Muscle of leg (tissue), 16 donors: ENCODE measurements at places on chromosomes 2 and 18. TPM values are rescaled to one million over a fixed set of nuclear protein-coding genes. Genes with fewer than 3 reads are reported as not detected.

MATN3 gene
- total RNA-seq, result 0.31 TPM

OR6B3 gene
- total RNA-seq, result not detected

DNA sequence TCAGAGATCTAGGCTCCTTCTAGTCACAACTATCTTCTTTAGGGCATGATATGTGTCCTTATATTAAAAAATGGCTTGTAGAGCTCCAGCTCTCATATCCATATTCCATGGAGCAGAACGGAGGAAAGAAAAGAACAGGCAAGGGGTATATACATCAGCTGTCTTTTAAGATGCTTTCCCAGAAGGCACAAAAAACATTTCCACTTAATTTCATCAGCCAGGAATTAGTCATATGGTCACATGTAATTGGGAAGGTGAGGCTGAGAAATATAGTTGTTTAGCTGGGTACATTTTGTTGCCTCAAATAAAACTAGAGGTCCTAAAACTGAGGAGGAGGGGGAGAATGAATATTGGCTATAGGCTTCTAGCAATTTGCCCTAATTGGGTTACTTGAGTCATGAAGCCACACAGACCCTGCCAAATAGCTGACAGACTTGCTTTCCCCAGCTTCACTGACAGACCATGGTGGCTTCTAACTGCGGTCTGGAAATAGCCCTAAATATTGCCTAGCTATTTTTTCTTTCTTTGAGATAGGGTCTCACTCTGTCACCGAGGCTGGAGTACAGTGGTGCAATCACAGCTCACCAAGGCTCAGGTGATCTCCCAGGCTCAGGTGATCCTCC, 20.0 kb downstream of the MAIP1 start:
- no peak for DNase-seq
- no peaks in the 10 kb centered on the region for H3K27me3 ChIP-seq

- no peak overlapping the region for H3K4me3 ChIP-seq
- no peaks in the 10 kb centered on the region for H3K27me3 ChIP-seq
- H3K4me1 ChIP-seq, result no peaks in the 10 kb centered on the region
- DNase-seq, result no peak
- H3K36me3 ChIP-seq, result peaks cover 34% of the 10 kb centered on the region
- no peak overlapping the region for H3K27ac ChIP-seq
Observed at GRCh38 chr2:86094229-86094628, 11.5 kb downstream of the POLR1A start.

MALL gene
- total RNA-seq, result 6.3 TPM

DNA sequence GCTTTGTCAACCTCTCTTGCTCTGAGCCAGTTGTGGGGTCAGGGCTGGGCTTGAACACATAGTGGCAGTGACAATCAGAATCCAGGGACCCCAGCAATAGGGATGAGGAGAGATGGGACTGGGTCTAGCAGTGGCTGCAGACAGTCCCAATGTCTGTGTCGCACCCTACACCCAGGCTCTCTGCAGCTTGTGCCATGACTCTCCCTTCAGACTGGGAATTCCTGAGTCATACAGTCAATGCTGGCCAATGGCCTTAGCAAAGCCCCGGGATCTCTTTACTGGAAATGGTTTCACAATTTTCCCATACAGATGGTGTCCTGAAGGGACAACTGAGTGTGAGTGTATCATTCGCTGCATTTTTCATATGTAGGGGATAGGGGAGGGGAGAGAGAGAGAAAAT, 74.2 kb upstream of the CELF4 start:
- H3K4me1 ChIP-seq, result no peaks in the 10 kb centered on the region
- H3K36me3 ChIP-seq, result no peaks in the 10 kb centered on the region
- peak; percentile 24 for DNase-seq

GRCh38 chr2:191478799-191479679, 198.9 kb upstream of the NABP1 start:
- H3K4me3 ChIP-seq, result no peak overlapping the region
- H3K27me3 ChIP-seq, result no peaks in the 10 kb centered on the region
- H3K4me1 ChIP-seq, result peaks cover 7% of the 10 kb centered on the region
- H3K27ac ChIP-seq, result peak overlapping the region; percentile 21
- DNase-seq, result peak; percentile 69
- no peaks in the 10 kb centered on the region for H3K36me3 ChIP-seq

DNA sequence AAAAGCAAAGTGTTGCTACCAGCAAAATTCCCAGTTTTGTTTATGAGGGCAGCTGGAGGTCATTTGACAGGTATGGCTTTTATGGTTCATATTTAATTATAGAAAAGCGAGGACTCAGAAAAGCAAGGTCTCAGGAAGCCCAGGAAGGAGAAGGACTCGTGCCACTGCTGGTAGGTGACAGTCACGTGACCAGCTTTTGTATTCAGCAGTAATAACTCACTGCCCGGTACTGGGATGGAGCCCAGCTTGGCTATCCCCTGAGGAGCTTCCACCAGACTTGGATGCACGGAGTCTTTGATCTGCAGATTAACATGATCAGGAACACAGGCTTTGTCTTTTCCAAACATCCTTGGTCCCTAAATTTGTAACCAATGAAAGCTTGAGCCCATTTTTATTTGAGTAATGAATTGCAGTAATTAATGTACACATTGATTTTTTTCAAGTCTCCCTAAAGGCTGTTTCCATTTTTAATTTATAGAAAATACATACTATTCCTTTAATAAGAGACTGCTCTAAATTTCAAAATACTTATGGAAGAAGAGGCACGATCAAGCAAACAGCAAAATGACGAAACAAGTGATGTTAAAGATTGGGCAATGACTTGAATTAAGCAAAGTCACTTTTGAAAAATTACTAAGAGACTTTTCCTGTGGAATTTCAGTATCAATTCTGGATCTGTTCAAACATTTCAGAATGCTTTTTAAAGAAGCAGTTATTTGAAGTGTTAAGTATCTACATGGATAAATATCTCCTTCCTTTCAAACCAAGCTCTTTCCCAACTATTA, 251.7 kb upstream of the HNRNPA3 start:
- no peak overlapping the region for H3K4me3 ChIP-seq
- no peak for DNase-seq
- peaks cover 4% of the 10 kb centered on the region for H3K27me3 ChIP-seq
- H3K27ac ChIP-seq, result no peak overlapping the region
- H3K4me1 ChIP-seq, result no peaks in the 10 kb centered on the region

DNA sequence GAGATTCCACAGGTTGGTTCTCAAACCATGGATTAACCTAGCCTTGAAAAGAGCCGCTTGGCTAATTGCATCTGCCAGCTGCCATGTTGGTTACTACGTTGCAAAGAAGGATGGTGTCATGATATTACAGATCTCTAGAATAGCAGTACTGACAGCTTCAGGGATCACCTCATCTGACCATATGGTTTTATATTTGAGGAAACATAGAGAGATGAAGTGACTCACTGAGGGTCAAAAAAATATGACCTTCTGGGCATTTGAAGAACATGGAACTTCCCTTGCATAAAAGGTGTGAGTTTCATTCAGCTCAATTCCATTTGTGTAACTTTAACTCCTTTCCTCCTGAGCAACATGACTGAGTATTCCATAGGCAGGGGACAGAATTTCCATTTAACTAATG, 242.3 kb downstream of the SETBP1 start:
- DNase-seq, result no peak
- no peaks in the 10 kb centered on the region for H3K27me3 ChIP-seq

DNA sequence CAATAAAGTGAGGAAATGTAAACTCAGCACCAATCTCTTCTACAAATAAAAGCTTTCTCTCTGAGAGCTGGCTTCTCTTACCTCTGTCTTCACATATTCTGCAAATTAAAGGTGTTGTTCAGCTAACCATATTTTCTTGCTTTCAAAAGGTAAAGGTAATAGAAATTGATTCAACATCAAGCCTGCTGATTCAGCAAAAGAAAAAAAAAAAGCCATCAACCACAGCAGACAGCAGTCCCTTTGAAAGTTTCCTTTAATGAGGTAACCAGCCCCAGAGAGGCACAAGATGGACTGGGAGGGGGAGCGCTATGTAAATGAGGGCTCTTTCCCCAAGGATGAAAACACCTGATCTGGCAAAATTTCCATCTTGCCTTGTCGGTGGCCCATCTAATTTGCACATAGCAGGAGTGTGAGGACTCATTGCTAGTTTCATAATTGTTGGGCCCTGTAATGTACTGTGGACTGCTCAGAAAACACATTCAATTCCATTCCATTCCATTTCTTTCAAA, 154.9 kb upstream of the SOX11 start:
- H3K27ac ChIP-seq, result no peak overlapping the region
- DNase-seq, result no peak
- H3K4me1 ChIP-seq, result peaks cover 8% of the 10 kb centered on the region
- no peaks in the 10 kb centered on the region for H3K36me3 ChIP-seq
- peaks cover 2% of the 10 kb centered on the region for H3K27me3 ChIP-seq

- peak; percentile 40 for DNase-seq
- H3K4me3 ChIP-seq, result no peak overlapping the region
Observed at GRCh38 chr2:29114586-29114945, 649 bp upstream of the CLIP4 start.

DNA sequence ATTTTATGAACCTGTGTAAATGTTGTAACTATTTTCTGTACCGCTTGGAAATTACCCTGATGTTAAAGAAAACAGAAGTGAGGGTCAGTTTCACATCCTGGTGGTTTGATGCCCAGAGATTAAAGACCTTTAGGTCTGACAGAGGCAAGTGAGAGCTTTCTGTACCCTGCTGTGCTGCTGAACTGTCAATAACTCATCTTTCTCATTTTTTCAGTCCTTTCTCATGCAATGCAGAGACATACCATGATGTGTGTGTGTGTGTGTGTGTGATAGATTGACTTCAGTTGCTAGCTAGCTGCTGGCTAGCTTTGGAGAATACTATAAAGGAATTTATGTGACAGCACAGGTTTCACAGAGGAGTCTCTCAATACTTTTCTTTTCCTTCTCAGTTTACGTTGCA, 2025.6 kb upstream of the LRRTM1 start:
- no peak overlapping the region for H3K4me3 ChIP-seq
- H3K4me1 ChIP-seq, result no peaks in the 10 kb centered on the region
- no peak for DNase-seq
- no peaks in the 10 kb centered on the region for H3K36me3 ChIP-seq

DNA sequence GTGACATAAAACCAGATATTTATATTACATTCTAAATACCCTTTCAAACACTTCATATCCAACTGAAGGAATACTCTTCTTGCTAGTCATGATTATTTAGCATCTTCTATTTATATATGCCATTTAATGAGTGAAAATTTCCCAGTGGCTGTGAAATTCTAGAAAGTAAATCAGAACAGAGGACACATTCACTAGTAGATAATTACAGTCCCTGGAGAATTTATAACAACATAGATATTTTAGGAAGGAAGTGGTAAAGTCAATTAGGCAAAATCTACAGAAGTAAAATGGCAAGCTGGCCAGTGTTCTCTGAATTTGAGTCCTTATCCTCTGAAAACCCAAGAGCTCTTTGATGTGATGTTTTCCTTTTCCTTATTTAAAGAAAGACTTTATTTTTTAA, 121.8 kb downstream of the PMAIP1 start:
- no peaks in the 10 kb centered on the region for H3K4me1 ChIP-seq
- no peak overlapping the region for H3K4me3 ChIP-seq
- H3K27me3 ChIP-seq, result no peaks in the 10 kb centered on the region
- DNase-seq, result no peak
- no peaks in the 10 kb centered on the region for H3K36me3 ChIP-seq
- no peak overlapping the region for H3K27ac ChIP-seq

HOXD11 gene
- total RNA-seq, result 0.04 TPM

DNA sequence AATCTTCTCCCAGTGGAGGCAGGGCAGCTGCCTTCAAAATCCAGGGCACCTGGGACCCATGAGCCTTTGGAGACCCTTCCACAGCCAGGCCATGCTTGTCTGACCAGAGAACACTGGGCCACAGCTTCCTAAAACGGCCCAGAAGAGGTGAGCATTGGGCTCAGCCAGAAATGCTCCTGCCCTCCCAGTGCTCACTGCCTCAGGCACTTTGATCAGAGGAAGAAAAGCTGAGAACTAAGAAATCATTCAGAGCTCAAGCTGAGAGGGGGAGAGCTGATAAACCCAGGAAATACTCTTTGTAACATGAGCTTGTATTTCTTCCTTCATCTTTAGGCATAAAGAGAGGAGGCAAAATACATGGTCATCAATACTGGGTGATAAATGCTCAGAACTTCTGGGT, 365.5 kb upstream of the KLHL29 start:
- no peak overlapping the region for H3K27ac ChIP-seq
- DNase-seq, result no peak
- no peaks in the 10 kb centered on the region for H3K4me1 ChIP-seq
- H3K4me3 ChIP-seq, result no peak overlapping the region

DNA sequence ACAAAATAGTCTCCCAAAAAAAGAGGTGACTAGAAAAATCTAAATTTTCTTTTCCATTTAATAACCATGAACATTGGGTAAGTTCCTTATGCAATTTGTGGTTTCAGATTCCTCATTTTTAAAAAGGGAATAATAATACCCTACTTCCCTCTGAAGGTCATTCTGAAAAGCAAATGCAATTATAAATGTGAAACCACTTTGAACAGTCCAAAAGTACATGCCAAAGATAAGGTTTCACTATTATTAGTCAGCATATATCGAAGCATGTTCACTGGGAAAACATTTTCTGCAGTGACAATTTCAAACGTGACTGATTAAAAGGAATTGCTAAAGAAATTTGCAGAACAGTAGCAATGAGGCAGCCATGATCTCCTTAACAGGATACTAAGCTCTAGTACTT, 100.1 kb upstream of the RNF152 start:
- peak; percentile 31 for DNase-seq
- H3K36me3 ChIP-seq, result no peaks in the 10 kb centered on the region
- H3K27me3 ChIP-seq, result no peaks in the 10 kb centered on the region
- peaks cover 9% of the 10 kb centered on the region for H3K4me1 ChIP-seq
- H3K27ac ChIP-seq, result no peak overlapping the region
- H3K4me3 ChIP-seq, result no peak overlapping the region
